ENCODE measurements at places on chromosomes 1 and 21.

DNA sequence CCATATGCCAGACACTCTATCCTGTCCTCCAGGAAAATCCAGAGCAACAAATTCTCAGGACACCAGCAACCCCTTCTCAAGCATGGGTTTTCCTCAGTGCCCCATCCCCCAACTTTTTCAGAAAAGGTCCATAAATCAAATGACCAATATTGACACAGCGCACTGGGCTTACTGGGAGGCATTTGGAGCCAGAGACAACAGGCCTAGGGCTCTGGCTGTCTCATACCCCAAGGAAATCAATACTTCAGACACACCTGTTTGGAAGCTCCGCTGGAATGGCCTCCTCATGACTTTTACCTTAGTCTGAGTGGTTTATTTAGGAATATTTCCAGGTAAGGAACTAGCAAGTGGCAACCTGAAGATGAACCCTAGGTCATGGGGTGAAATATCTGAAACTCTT is 66.9 kb upstream of the TNR start:
- DNase-seq = no peak

- DNase-seq = no peak
Measured at GRCh38 chr1:179955731-179956130, 1.1 kb downstream of the CEP350 start.

DNA sequence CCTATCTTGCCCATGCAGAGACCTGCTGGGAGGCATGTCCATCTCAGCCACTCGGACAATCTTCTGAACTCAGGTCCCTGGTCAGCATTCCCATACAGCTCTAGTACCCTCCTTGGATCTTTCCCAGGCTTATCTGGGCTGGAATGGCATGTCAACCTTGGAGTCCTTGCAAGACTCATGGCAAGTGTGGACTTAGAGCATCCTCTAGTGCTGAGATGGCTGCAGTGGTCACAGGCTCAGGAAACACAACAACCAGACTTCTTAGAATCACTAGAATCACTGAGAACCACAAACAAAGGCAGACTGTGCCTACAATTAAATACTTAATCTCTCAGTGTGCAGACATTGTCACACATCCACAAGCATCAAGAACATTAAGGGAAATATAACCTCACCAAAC is 73.1 kb upstream of the TSHB start:
- peak; percentile 9 for DNase-seq

DNA sequence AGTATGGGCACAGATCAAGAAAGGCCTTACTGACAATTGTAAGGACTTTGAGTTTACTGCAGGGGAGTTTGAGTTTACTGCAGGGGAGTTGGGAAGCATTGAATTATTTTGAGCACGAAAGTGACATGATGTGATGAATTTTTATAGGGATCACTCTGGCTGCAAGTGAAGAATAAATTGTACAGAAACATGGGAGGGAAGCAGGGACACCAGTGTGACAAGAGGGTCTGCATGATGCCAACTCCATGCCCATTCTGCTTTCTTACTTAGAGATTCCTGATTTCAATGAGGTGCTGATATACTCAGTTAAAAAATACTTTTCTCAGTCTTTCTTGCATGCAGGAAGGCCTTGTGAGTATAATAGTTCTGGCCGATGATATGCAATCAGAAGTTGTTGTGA is 234.4 kb downstream of the CENPF start:
- no peak for DNase-seq

- peak; percentile 65 for DNase-seq
Measured at GRCh38 chr1:211579440-211580302, 710 bp upstream of the SLC30A1 start.

DNA sequence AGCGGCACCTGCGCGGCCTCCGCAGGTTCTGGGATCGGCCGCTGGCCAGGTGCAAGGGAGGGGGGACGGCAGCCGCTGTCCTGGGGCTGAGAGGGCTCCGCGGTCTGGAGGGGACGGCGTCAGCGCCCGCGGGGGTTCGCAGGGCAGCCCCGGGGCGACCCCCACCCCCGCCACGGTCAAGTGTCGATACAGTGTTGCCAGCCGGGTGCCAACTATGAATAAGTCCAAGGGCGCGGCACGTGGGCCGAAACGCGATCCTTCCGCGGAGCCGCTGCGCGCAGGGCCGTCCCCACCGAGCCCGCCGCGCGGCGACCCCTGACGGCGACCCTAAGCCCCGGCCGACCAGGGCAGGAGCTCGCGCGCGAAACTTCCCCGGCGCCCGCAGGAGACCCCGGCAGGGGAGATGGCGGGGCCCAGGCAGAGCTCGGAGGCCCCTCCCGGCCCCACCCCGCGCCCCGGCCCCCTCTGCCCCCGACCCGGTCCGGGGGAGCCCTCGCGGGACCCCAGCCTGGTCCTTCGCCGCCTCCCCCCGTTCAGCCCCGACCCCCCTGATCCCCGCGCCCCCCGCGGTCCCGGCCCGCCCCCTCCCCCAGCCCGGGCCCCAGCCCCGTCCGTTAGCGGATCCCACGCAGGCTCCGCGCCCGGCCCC is 586 bp upstream of the AGPAT3 start:
- DNase-seq = peak; percentile 29
